ENCODE measurements at places on chromosomes 12 and 14.

DNA sequence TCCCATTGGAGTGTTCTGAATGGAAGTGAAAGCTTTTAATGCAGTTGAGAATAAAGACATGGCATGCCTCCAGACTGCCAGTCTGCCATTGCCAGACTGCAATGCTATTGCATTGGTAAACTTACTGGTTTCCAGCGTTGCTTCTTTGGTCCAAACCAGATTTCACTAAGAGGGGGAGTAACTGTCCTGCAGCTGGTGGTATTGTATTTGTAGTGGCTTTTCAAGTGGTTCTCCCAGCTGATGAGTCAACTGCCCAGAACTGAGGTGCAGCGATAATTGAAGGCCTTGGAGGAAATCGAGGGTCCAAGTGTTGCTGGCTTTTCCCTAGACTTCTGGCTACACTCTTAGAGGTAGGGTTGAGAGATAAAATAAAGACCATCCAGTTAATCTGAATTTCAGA, 31.9 kb downstream of the ERG28 start:
- DNase-seq = no peak

GRCh38 chr14:65461730-65462129, 49.2 kb downstream of the FUT8 start:
- no peak for DNase-seq

GRCh38 chr12:113910751-113911272, 55.3 kb downstream of the RBM19 start:
- no peak for DNase-seq

GRCh38 chr14:96991226-96991625, 194.0 kb downstream of the VRK1 start:
- DNase-seq = no peak

DNA sequence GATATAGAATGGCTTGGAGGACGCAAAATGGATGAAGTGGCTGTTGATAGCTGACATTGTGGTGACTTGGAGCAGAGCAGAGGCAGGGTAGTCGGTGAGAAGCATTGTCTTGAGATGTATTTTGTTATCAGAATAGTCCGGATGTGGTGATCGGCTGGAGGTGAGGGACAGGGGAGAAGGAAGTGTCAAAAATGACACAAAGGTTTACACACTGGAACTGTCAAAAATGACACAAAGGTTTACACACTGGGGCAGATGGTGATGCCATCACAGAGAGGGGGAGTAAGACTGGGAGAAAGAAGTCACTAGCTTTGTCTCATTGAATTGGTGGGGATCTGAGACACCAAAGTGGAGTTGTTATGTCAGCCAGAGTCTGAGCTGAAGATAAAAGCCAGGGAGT, 30.1 kb downstream of the CDKL1 start:
- no peak for DNase-seq

- DNase-seq = no peak
These were observed 5.3 kb downstream of the FGF6 start for GRCh38 chr12:4440187-4440941.

GRCh38 chr12:53709671-53710070, 17.6 kb downstream of the CALCOCO1 start:
- DNase-seq = no peak

DNA sequence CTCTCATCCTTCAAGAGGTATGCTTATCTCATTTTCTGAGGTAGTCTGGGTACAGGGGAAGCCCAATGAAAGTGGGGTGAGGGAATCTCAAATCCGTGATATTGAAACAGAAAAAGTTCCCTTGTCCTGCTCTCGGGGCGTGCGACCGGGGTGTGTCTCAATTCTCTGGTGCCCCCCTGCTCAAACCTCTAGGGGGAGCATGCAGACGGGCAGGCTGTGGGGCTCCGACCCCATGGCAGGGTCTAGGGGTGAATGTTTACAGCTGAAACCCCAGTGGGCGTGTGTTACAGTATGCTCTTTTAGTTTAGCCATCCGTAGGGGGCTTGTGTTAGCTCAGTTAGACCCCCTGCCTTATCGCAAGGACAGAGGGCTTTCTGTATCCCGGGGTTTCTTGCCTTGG, 68.7 kb downstream of the PTPRQ start:
- no peak for DNase-seq

DNA sequence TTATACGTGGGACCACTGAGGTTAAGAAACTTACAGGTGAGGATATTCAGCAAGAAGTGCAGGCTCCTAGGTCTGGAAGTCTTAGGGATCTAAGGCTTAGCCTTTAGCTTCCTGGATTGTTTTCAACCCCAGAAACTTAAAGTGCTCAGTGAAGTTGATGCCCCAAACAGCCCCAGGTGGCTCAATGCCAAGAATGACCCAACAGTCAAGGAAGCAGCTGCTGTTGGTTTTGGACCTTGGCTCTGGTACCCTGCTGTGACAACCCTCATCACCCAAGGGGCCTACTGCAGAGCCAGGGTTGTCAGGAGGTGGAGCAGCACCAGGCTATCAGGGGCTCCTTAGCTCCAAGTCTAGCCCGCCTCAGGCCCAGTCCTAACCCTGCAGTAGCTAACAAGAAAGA, 36.8 kb downstream of the VDR start:
- DNase-seq = peak; percentile 30

DNA sequence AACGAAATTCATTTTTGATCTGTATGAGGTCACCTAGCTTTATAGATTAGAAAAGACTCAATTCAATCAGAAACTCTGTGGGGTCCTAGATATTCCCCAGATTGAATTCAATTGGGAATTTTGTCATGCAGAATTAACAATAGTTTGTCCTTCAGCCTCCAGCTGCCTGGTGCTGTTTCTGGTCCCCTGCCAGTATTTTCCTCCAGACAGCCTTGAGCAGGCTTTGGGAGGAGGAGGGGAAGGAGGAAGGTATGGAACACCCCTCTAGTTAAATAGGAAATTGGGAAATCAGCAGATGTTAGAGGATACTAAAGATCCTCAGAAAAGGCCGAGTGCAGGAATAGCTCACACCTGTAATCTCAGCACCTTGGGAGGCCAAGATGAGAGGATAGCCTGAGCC, 10.6 kb downstream of the GRIP1 start:
- no peak for DNase-seq

DNA sequence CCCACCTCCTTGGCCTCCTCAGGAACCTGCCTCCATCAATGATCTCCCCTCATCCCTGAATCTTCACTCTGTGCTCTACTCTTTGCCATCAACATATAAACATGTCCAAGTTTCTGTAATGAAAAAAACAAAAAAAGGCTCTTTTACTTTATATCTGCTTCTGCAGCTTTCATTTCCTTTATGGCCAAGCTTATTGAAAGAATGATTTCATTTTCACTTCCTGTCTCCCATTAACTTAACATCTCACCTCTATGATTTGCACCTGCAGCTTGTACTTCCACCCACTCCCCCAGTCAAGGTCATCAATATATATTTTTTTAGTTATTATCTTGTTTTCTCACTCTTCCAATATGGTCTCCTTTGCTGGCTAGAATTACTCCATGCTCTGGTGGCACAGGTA, 15.6 kb upstream of the RNU6-7 start:
- no peak for DNase-seq

DNA sequence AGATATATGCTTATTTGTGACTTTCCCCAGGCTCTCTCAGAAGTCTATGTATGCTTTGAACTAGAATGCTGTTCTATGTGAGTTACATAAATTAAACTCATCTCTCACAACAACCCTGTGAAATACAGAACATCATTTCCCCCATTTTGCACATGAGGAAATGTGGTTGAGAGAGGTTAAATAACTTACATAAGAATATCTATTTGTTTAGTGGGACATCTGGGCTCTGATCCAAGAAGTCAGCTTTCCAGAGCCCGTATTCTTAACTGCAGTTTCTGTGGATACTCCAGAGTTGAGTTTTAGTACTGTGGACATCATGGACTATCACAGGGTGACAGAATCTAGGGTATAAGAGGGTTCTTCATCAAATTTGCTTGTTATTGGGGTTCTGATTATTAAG, 242.5 kb upstream of the ARHGAP5 start:
- DNase-seq = peak; percentile 57

- no peak for DNase-seq
These were observed 573.1 kb downstream of the GALC start for GRCh38 chr14:87419925-87420324.

DNA sequence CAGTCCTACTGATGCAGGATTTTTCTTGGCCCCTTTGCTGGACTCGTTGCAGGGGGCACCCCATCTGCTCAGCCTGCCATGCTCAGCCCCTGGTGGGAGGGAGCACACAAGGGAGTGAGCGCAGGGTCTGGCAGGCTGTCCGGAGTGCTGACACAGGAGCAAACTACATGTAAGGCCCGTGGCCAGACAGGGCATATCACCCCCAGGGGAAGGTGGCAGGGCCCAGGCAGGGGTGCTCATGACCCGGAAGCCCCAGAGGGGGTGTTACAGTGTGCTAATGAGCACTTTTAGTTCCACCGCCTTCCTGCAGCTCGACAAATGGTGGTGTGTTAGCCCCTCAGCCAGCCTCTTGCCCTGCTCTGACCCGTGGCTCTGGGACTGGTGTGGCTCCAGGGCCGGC, 645.6 kb upstream of the TMEM132C start:
- no peak for DNase-seq

GRCh38 chr14:82757776-82758175, 1224.1 kb upstream of the SEL1L start:
- DNase-seq = no peak

GRCh38 chr14:92888896-92889295, 34.1 kb upstream of the CHGA start:
- DNase-seq = no peak

GRCh38 chr12:123892853-123893252, 79.8 kb downstream of the CCDC92 start:
- no peak for DNase-seq

DNA sequence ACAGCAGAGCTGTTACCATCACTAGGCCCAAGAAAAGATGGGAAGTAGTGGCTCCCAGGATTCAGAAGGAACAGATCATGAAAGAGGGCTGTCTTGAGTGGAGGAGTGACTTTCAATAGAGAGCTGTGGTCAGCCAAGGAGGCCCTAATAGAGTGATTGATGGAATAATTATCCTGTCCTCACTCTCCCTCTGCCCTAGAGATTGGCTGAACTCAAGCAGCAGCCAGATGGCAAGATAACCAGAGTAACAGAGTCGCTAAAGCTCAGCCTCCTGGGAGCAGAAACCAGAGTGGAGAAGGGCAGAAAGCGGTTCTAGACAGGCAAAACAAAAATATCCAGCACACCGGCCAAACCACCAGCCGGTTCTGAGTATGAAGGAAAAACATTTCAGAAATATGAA, 23.1 kb downstream of the GMFB start:
- DNase-seq = no peak

GRCh38 chr12:75666939-75667334, 155.5 kb upstream of the KRR1 start:
- DNase-seq = no peak

DNA sequence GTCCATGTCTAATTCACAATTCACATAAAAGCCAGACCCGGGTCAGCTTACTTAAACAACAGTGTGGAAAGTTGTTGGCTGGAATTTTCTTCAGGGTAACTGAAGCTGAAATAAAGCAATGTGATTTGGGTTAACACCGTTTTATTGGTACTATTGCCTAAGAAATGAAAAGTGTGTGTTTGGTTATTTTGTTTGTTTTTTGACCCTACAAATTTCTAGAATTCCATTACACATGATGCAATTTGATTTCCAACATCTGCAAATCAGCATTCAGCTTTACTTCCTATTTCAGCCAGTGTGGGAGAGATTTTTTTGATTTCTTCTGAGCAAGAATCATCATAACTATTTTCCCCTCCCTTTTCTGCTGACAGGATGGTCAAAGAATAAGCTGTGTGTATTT, 45.7 kb upstream of the CLMN start:
- no peak for DNase-seq

GRCh38 chr12:130592641-130593040, 123.5 kb downstream of the RIMBP2 start:
- no peak for DNase-seq

- no peak for DNase-seq
These were observed 52.7 kb downstream of the WNK1 start for GRCh38 chr12:805022-805632.

GRCh38 chr14:79871136-79871535, 340.2 kb downstream of the DIO2 start:
- DNase-seq = no peak

- no peak for DNase-seq
These were observed 74.0 kb downstream of the SPTSSA start for GRCh38 chr14:34387974-34388516.

- DNase-seq = no peak
These were observed 31.0 kb downstream of the SIX1 start for GRCh38 chr14:60618241-60618640.

DNA sequence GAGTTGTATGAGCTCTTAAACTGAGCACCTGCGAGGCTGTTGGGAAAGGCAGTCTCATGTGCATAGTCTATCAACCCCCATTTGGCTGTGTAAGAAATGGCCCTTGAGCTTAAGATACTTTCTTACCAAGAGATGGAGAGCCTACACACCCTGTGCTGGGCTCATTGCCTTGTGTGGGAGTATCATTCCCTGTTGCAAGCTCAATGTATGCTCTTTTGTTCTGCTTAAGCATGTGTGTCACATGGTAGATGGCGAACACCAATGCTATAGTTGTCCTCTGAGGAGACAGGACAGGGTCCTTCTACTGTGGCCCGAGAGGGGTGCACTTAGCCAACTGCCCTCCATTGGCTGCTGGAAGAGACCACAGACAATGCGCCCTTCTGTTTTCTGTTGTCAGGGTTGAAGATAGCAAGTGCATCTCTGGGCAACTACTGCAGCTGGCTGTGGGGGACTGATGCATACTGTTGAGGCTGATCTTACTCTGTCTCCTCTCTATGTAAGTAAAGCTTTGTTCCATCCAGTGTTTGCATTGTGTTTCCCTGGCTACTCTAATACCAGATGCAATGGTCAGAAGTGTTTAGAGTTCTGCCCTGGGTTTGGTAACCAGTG, 79.5 kb downstream of the PTPRB start:
- no peak for DNase-seq

GRCh38 chr12:102950107-102950949, 7.1 kb upstream of the ASCL1 start:
- no peak for DNase-seq

GRCh38 chr14:33846100-33846824, 104.6 kb downstream of the EGLN3 start:
- DNase-seq = no peak

- no peak for DNase-seq
These were observed 581 bp downstream of the PITPNM2 start for GRCh38 chr12:123150275-123150743.

- no peak for DNase-seq
These were observed 23.7 kb downstream of the LEMD3 start for GRCh38 chr12:65192963-65193516.

- no peak for DNase-seq
These were observed 1.8 kb upstream of the VSX2 start for GRCh38 chr14:74237441-74237840.

- DNase-seq = no peak
These were observed 48.2 kb upstream of the DLK1 start for GRCh38 chr14:100678469-100678828.

Measured in pulmonary artery endothelial cell (primary cell).